ENCODE measurements at places on chromosomes 7 and 10. TPM values are rescaled to one million over a fixed set of nuclear protein-coding genes. Genes with fewer than 3 reads are reported as not detected.

DNA sequence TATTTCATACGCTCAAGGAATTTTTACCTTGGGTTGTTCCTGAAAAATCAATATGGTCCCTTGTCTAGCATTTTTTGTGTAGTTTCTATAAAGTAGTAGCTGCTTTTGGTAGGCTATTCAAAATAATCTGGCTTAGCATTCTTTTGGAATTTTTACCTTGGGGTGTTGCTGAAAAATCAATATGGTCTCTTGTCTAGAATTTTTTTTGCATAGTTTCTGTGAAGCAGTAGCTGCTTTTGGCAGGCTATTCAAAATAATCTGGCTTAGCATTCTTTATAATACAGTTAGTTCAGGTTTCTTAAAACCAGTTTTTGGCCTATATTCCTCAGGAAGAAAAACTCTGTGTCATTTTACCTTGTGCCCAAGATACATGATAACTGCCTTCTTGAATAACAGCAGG, 301.9 kb downstream of the SUGCT start:
- DNase-seq: no peak

Gene SAMD9
- 4.1 TPM for total RNA-seq

Gene CUL2
- total RNA-seq: 26.4 TPM

DNA sequence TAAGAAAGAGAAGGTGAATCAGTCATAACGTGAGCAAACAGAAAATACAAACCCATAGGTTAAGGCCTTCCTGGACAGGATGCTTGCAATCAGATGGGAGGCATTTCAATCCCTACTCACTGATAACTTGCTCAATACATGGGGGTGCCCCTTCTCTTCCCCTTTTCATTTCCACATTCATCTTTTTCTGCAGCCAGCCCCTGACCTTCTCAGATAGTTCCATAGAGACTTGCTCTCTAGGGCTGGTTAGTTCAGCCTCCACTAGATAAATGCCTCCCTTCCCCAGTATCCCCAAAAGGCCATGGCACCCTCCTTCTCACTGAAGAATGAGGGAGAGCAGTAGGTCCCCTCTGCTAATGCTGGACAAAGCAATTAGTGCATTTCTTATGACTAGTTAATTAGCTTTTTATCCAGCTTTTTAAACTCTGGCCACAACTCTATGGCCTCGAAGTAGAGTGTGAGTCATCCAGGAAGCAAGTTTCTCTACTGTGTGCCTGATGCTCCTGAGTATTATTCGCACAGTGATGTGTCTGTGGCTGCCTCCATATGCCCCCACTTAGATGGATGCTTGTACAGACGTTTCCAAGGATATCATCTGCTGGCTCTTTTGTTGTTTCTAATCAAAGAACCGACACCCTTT, 12.7 kb downstream of the CHN2 start:
- DNase-seq: no peak

DNA sequence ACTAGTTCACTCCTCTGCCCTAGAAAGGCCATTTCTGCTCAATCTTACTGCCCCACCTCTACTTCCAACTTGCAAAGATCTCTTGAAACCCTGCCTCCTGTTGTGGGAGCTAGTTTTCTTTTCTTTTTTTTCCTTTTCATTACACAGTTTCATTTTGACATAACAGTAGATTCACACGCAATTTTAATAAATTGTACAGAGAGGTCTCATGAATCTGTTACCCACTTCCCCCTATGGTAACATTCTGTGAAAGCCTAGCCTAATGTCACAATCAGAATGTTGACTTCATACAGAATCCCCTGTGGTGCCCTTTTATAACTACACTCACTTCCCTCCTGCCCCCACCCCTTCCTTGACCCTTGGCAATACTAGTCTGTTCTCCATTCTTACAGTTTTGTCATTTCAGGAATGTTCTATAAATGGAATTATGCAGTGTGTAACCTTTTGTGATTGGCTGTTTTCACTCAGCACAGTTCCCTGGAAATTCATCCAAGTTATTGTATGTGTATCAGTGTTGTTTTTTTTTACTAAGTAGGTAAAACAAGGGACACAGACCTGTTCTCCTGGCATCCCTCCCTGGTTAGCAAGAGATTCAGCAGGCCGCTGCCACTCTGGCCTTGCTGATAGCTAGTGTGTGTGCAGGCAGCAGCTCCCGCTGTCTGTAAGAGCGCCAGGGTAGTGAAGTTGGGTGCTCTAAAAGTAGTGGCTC, 21.5 kb downstream of the CHST3 start:
- DNase-seq: peak; percentile 56

- peak; percentile 62 for DNase-seq
Measured at GRCh38 chr10:71396711-71397295, at the start of gene CDH23. Gene CDH23 (plus strand): TSS chr10:71396920. CDS start chr10:71439832, 42,912 bp downstream.

GRCh38 chr7:28592861-28593260, 180.5 kb downstream of the CREB5 start:
- no peak for DNase-seq

DNA sequence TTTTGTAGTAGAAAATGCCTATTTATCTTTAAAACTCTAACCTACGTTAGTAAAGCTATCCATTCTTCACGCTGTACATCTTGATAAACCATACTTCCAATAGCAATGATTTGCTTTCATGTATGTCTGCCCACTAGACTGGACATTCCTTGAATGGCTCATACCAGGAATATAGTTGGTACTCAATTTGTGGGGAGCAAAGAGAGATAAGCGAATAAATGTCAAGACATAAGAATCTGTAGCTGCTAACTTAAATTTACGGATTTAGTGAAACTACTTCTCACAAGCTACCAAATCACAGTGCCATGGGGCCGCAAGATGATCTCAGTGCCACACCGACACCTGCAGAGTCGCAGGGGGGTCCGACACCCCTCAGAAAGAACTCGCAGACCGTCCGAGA, 763 bp upstream of the RALA start:
- no peak for DNase-seq

GRCh38 chr10:58781873-58782488, 269.3 kb downstream of the BICC1 start:
- DNase-seq: no peak

DNA sequence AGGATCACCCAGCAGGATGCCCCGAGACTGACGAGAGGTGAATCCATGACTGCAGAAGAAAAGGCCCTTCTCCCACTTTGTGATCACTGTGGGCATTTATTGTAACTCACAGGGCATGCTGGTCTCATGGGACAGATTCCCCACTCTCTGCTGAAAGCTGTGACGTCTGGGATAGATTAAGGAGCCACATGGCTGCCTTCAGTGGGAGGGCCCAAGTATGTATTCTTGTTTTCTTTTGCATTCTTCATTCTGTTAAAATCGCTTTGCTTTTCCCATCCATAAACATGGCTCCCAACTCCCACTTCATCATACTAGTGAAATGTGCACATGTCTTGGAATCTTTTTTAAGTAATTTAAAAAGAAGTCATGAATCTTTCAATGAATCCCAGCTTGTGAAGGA, 67.2 kb downstream of the FAM107B start:
- no peak for DNase-seq

DNA sequence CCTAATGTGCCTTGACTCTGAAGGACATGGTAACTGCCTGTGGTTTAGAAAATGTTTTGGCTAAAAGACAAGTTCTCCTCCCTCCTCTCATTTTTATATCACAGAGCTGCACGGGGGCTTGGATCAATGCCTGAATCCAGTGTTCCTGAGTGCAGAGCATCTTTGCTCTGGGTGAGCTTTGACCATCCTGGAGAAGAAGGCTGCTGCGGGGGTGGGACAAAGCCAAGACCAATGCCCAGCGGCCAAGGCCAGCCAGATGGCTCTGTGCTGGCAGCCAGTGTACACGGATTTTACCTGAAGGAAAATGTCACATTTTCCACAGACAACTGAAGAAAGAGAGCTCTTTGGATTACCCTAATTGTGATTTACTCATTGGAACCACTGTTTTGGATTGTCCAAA, 102.0 kb upstream of the TARP start:
- DNase-seq: no peak

GRCh38 chr7:135200821-135201331, 10.4 kb downstream of the WDR91 start:
- no peak for DNase-seq

- no peak for DNase-seq
Measured at GRCh38 chr10:43399320-43400310, 9.4 kb downstream of the HNRNPF start.

Gene ACSM6
- not detected for total RNA-seq

Gene NME8
- not detected for total RNA-seq

Gene CEP55
- 1.7 TPM for total RNA-seq

Gene ALOX5
- 11.9 TPM for total RNA-seq

DNA sequence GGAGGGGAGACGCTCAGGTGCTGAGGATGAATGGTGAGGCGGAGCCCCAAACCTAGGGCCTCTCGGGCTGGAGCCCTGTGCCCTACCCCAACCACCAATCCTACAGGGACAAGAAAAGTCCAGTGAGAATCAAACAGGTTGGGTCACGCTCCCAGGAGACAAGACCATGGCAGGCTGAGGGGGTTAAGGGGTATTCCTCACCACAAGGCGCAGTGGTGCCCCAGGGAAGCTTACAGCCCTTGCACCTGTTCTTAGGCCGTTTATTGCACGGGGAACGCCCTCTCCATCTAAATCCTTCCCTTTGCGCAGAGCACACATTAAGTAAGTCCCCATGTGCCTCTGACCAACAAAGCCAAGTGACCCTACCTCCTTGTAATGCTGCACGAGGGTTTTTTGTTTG, 3.5 kb downstream of the FZD9 start:
- no peak for DNase-seq

- DNase-seq: no peak
Measured at GRCh38 chr7:97002555-97003261, 2.6 kb upstream of the DLX6 start.

DNA sequence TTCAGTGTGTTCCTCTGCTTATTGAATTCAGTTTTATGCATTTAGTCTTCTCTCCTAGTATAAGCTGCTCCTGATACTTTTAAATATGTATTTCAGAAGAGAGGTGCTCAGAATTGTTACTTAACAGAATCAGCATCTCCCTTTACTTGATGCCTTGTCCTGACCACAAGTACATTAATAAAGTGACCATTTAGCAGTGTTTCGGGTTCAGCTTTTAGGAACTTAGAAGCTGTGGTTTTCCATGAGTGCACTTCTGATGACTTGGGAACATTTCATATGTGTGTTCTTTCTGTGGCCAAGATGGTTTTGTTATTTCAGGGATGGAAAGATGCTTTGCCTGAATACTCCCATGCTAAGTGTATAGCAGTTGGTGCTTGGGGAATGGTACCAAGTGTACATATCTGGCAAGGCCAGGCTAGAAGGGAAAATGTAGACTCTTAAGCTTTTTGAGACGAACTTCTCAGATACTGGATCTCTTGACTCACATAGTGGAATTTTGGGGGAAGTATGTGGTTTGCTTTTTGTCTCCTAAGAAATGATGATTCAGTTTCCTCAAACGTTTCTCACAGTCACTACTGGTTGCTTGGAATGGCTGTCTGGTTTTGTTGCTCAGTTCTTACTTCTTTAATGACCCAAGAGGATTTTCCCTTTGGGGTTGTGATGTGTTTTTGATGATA, 17.2 kb downstream of the SGPL1 start:
- DNase-seq: no peak

DNA sequence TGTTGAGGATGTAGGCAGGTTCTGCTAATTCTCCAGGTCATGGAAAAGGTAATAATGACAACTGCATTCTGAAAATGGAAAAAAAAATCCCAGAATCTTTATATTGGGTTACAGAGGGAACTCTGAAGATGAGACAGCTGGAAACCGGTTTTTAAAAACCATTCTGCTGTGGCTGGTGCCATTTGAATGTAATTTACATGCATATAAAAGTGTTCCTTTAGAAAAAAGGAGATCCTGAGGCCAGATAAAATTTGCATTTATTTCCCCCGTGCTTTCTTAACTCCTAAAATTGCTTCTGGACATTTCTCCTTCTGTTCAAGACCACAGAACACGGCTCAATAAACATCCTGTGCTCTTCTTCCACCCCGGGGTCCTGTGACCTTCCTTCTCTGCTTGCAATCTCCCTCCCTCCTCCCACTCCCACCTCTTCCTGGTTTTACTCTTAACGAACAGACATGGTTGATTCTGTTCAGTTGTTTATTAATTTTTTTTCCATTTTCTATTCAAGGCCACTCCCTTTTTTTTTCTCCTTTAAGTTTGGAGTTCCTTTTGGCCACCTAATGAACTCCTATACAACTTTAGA, 41.6 kb downstream of the SH2D4B start:
- no peak for DNase-seq

- no peak for DNase-seq
Measured at GRCh38 chr7:101159696-101160674, 5.4 kb downstream of the VGF start.
